CD4-positive, alpha-beta T cell treated with Interleukin-4 for 4 hours (primary cell): ENCODE measurements at places on chromosomes 7 and 10.

- no peak for DNase-seq
Measured at GRCh38 chr10:59675812-59676211, 33.8 kb downstream of the SLC16A9 start.

GRCh38 chr10:124160176-124160575 lies 66.8 kb upstream of the CHST15 start:
- no peak for DNase-seq

DNA sequence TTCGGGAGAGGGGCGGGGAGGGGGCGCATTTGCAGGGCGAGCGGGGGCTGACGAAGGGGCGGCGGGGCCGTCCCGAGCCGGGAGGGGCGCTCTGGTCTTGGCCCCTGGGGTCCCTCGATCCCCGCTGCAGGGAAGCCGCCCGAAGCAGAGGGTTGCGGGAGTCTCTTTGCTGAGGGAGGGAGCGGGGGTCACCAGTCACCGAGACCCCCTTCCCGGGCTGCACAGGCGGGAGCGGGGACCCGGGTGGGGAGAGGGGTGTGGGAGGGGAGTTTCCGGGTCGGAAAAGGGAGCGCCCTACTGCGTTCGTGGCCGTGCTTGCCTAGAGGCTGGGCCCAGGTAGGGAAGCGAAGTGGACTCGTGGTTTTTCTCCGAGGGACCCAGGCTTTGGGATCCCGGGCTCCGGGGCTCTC lies 422 bp downstream of the AP1S1 start:
- DNase-seq, result no peak

DNA sequence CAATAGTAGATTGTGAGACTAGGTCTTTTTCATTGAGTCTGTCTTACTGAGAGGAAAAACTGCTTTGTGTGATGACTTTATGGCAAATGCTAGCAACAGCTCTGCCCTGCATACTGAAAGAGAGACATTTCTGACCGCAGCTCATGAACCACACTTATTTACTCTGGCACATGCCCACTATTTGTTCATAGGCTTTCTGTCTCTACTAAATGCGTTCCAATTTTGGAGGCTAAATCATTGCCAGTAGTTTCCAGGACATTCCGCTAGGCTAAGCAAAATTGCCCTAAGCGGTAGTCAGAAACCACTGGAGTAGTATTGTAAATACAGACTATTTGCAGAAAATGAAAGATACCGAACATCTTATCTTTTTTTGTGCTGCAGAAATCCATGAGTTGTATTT lies 55.6 kb upstream of the DLX6 start:
- no peak for DNase-seq

DNA sequence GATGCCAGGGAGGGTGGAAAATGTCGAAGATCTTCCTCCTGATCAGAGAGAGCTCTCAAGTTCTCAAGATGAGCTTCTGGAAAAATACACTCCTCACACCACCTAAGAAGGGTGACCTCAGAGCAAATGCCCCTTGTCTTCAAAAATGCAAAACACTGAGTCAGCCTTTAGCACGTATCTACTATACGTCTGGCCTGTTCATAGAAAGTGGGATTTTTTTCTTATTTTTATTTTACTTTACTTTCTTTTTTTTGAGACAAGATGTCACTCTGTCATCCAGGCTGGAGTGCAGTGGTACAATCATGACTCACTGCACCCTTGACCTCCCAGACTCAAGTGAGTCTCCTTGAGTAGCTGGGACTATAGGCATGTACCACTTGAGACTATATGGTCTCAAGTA lies 57.1 kb downstream of the AFAP1L2 start:
- no peak for DNase-seq

DNA sequence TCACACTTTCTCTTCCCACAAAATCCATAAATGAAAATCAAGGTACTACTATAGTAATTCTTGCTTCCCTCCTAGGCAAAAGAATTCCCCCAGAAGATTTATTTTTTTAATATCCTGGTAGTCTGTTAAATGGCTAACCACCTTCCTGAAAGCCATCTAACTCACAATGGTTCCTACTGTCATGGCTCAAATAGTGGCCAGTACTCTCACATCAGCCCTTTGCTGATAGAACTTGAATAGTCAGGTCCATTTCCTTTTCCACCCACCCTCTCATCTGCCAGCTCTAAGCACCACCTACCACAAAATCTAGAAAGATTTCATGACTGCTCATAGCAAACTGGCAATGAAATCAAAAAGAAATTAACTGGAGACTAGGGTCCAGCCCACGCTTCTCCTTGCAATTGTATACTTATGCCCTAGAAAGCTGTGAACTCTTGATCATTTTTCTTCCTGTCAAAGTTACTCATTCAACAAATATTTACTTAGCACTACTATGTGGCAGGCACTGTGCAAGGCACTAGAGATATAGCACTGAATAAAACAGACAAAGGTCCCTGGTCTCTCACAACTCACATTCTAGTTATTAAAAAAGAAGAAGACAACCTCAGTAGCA lies 60.4 kb downstream of the ARMH3 start:
- no peak for DNase-seq

- no peak for DNase-seq
Measured at GRCh38 chr10:89102735-89103134, 104.4 kb downstream of the CH25H start.

GRCh38 chr10:909831-910230 lies 21.7 kb downstream of the LARP4B start:
- no peak for DNase-seq

DNA sequence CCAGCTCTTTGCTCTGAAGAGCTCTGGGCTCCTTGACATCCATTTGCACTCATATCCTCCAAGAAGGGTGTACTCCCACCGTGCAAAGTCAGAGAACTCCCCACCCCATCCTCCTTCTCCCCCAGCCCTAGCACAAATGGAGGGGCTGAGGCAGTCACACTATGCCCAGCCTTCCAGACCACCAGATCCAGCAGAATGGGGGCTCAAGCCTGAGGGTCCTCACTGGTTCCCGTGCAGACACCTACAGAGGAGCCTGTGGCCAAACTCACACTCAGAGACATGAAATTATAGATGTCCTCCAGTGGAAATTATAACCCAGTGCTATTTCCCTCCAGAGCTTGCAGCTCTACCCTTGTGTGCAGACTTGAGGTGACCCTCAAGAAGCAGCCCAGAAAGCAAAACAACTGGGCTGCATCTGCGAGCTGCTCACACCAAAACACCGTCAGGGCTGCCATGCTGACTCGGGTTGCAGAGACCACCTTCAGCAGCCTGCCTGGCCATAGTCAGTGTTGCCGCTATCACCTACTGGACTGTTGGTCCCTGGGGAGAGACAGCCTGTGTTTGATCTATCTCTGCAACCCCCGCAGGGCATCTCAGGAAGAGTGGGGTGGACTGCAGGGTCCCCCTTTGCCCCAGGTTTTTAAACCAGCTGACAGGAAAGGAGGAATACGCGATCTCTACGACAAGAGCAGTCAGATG lies 7.4 kb downstream of the ZNF488 start:
- no peak for DNase-seq

DNA sequence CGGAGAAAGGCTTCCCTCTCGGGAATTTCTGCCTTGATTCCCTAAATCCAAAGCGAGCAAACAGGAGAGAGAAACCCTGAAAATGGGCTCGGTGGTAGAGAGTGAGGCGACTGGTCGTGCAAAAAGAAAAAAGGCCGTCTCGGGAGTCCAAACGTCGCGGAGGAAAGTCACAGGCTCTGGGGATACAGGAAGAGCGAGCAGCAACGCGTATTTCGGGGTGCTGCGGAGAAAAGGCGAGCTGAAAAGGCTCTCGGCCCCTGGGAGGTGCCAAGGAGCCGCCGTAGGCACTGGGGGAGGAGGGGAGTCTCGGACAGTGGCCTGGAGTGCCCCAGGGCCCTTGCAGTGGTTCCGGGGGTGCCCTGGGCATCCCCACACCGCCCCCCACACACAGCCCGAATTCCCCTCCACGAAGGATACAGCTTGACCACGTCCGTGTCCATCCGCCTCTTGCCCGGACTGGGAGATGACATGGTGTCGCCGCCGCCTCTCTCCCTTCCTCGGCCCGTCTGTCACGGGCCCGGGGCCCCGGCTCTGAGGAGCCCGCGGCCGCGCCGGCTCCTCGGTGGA lies 591 bp downstream of the UBE2H start:
- peak; percentile 24 for DNase-seq

GRCh38 chr7:103446049-103446520 lies at the start of gene SLC26A5:
Gene SLC26A5, minus strand, starts transcription at chr7:103446207. Its CDS starts 24,693 bp downstream, at chr7:103421514.
- no peak for DNase-seq

DNA sequence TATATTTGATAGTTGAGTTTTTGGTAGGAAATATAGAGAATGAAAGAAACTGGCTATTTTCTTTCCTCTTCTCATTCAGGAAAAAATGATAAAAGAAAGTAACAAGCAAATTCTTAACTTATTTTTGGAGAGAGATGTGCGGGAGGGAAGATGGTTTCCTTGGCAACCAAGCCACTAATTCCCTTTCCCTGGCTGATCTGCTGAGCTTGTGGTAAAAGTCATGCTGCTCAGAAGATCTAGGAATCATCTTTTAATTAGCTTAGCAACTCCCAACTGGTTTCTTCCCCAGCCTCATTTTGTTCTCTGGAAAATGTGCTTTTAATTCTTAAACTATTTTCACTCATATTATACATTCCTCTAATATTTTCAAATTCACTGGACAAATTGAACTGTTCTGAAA lies 11.8 kb downstream of the UROS start:
- DNase-seq, result no peak

GRCh38 chr7:69857014-69857413 lies 258.7 kb downstream of the AUTS2 start:
- DNase-seq, result no peak

DNA sequence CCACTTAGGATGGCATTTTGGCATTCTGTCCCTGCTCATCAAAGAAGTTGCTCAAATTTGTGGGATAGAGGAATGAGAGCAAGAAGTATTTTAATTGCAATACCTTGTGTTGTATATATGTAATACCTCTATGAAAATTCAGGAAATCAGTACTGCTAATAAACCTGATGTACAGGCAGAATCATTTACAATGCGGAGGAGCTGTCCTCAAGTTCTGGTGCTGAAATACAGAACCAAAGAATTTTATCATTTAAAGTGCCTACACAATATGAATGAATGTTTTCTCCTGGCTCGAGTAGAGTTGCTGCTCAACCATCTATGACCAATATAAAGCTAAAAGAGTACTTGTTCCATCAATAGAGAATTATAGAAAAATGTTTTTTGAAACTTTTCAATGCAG lies 305.8 kb downstream of the PLXNA4 start:
- no peak for DNase-seq

- no peak for DNase-seq
Measured at GRCh38 chr7:23212841-23213240, 31.0 kb downstream of the NUP42 start.

- DNase-seq, result peak; percentile 69
Measured at GRCh38 chr10:8473205-8473604, 418.7 kb downstream of the GATA3 start.

DNA sequence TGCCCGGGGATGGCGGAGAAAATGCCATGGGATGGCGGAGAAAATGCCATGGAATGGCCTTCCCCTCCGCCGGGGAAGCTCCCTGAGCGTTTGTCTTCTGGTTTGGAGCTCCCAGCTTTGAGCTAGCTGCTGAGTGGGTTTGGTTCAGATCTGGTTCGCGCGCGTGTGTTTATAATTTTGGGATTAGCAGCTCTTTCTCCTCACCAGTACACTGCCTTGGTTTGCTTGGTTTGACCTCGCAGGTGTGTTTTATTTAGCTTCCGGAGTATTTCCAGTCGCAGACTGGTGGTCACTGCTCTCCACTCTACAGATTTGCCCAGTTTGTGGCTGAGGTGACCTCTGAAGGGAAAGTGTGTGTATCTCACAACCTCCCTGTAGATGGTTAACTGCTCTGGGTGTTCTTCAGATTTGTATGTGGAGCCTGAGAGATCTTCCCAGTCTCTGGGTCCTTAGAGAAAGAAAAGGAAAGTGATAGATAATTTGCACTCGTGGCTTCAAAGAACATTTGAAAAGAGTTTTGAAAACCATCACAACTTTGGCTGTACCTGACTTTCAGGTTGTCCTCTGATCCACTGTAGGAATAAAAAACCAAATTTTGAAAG lies 597 bp downstream of the ZNF277 start:
- DNase-seq, result peak; percentile 1

- DNase-seq, result peak; percentile 83
Measured at GRCh38 chr7:38335492-38336147, 62.2 kb upstream of the TARP start.

GRCh38 chr10:29535778-29536453 lies 98.9 kb downstream of the SVIL start:
- DNase-seq, result no peak

- no peak for DNase-seq
Measured at GRCh38 chr7:130380861-130381455, 664 bp downstream of the CPA1 start.

DNA sequence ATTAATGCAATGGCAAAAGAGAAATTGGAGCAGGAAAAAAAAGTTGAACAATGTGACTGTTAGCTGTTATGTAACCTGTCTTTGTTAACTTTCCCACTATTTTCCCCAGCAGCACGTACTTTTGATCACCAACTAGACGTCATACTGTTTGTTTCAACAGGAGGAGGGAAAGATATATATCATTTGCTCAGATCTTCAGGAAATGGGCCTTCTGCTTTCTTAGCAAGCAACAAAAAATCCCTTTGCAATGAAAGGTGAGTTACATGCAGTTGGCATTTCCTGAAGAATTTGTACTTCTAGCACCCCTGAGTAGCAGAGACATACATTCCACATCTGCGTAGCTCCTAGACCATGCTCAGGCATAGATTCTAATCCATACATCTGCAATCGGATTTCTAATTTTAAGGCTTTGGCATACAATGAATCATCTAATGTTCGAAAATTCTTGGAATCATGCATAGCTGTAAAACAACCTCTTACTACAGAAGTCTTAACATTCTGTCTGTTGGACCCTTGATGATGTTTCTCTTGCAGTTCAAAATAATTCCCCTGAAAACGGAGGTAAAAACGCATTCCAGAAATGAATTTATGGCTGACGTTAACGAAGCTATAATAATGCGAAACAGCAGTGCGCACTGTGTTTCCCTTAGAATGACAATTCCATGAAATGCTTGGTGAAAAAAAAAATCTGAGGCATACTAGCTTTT lies 286.9 kb upstream of the MGMT start:
- no peak for DNase-seq

GRCh38 chr10:88110822-88111221 lies 247.4 kb downstream of the PTEN start:
- no peak for DNase-seq

GRCh38 chr10:27256299-27257189 lies 15.9 kb upstream of the ACBD5 start:
- no peak for DNase-seq

DNA sequence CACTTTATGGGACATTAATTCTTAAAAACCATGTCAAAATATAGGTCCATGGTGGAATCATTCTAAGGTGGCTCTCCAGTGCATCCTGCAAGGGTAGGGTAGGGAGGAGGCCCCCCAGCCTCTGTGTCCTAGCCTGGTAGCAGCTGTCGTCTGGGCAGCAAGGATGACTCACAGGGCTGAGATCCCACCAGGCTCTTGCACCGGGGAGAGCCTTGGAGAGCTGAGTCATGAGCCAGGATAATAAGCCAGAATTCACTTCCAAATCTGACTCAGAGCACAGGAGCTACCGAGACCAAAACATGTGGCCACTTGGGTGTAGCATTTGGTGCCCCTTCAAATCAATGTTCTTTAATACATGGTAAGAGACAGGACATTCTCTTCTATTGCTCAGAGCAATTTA lies 298.5 kb downstream of the NEBL start:
- no peak for DNase-seq
